Naive thymus-derived CD4-positive, alpha-beta T cell (primary cell): ENCODE measurements at places on chromosomes 3 and 15.

- DNase-seq: no peak
Measured at GRCh38 chr15:62412686-62413085, 247.6 kb upstream of the C2CD4B start.

DNA sequence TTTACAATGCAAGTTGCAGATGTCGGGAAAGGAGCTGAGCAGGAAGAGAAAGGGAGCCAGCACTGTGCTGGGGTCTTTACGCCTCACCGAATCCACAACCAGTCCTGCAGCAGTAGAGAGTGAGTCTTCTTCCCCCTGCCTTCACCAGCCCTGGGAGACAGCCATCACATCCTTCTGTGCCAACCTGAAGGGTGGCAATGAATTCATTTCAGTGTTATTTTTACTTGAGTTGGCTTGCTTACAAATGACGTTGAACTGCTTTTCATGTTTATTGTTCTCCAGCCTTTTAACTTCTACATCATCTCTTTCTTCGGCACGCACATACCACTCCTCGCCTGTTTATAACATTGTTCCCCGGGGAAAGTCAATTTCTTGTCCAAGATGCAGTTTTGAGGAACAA, 77.1 kb downstream of the TRIM42 start:
- DNase-seq: no peak

- DNase-seq: no peak
Measured at GRCh38 chr3:177746337-177746933, 549.2 kb upstream of the TBL1XR1 start.

- no peak for DNase-seq
Measured at GRCh38 chr3:120682095-120682681, at the start of gene HGD. HGD (minus strand) TSS chr3:120682239; CDS start chr3:120682111, 128 bp downstream.

- no peak for DNase-seq
Measured at GRCh38 chr3:72204452-72204851, 419.5 kb upstream of the PROK2 start.

GRCh38 chr3:38598791-38599190, 50.7 kb downstream of the SCN5A start:
- no peak for DNase-seq
